ENCODE measurements at places on chromosomes 7 and 10.

GRCh38 chr7:105011141-105011830, 2.7 kb upstream of the KMT2E start:
- DNase-seq, result peak; percentile 58

- DNase-seq, result no peak
Measured at GRCh38 chr7:110774071-110774470, 316.9 kb upstream of the LRRN3 start.

- no peak for DNase-seq
Measured at GRCh38 chr7:156479596-156479995, 161.0 kb upstream of the RNF32 start.

- peak; percentile 48 for DNase-seq
Measured at GRCh38 chr10:91411621-91412020, 1.5 kb downstream of the HECTD2 start.

- DNase-seq, result no peak
Measured at GRCh38 chr7:155756322-155756721, 55.9 kb downstream of the SHH start.

DNA sequence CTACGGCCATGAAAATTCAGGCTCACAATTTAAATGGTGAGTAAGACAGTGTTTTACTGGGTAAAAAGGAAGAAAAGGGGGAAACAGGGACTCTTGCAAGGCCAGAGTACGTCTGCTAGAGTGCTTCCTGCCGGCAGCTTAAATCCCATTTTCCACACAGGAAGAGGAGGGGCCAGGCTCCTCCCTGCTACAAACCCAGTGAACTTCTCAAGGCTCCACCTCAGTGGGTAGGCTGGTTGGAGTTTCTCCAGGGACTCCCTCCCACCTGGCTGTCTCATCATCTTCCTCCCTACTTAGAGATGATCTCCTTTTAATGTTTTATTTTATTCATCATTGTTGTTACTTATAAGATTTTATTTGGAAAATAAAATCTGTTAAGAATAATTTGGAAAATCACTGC, 62.6 kb upstream of the SEMA3C start:
- DNase-seq, result no peak

DNA sequence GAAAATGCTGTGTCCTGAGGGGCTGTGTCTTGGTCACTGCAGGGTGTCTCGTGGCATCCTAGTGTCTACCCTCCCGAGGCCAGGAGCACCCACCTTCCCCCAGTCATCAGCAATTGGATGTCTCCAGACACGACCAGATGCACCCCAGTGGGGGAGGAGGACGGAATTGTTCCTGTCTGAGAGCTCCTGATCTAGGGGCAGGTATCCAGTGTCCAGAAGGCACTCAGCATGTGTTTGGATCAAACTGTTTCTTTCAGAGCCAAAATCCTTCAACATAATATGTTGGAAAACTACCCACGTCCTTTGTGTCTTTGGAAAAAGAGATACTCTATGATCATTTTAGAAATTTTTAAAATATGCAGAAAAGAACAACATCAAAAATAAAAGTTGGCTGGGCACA, 16.9 kb downstream of the PRKRIP1 start:
- DNase-seq, result no peak

DNA sequence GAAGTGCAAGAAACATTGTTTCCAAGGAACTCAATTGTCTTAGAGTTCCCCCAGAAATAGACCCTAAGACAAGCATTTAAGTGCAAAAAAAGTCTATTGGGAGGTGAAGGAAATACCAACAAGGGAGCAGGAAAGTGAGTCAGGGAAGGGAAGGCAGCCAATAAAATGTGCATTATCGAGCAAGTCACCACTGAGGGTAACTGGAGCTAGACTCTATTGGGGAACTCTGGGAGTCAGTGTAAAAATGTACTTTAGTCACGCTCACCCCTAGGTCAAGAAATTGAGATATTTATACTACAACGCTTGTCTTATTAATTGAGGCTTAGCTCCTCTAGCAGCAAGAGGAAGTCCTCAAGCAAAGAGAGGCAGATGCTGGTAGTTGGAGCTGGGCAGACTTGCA, 137.7 kb downstream of the RTKN2 start:
- DNase-seq, result peak; percentile 3

DNA sequence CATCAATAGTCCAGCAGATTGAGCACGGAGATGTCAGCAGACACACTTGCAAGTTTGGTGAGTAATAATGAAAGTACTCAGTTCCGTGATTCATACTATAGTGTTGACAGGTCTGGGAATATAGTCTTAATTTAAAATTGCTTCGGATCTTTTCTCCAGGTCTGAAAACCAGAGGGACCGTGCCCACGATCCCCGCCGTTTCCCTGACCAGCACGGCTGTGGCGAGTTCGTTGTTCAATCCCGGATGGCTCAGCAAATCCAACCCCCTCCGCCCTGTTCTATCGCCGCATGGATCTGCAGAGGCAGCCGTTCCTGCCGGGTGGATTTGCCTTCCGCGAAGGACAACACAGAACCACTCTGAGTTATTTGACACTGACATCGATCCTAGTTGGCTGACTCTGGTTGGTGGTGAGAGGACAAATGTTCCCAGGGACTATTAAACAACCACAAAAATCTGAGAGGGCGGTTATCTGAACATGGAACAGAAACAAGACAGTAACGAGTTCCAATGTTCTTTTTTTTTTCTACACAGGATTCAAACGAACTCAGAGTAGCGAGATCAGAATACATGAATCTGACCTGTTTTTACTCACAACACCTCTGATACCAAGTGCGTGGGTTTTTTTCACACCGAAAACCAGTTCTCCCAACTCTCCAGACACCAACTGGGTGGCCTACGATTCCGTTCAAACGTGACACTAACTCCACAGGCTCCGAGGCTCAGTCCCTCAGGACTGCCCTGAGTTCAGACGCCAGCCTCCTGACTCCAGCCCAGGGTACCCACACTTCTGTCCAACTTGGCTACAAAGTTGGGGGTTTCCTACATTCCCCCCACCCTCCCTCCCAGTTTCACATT, 52.7 kb downstream of the RBM17 start:
- peak; percentile 34 for DNase-seq

GRCh38 chr7:26199301-26200037, 1.1 kb downstream of the HNRNPA2B1 start:
- no peak for DNase-seq

GRCh38 chr7:92645114-92646061, 55.2 kb upstream of the FAM133B start:
- peak; percentile 19 for DNase-seq

DNA sequence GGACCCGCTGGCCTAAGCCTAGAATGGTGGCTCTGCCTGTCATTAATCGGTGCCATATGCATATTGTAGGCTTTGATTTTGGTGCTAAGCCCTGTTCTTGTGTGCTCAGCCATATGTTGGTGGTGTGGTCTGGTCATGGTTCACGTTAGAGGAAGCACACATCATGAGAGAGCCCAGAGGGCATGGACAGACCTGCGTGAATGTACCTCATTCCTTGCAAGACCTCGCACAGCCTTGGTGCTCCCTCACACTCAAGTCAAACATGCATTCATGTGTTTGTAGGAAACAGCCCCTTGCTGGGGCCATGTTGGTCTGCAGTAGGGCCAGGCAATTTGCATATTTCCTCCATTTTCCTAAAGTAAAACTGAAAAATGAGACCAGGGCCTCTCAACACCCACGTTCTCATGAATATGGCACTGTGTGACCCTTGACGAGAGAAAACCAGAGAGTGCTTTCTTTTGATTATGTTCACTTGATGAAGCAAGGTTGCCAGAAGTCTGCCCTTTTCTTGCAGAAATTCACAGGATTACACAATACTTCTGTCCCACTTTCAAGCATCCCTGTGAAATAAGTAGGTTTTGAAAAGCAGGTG, 268.7 kb downstream of the CELF2 start:
- no peak for DNase-seq

DNA sequence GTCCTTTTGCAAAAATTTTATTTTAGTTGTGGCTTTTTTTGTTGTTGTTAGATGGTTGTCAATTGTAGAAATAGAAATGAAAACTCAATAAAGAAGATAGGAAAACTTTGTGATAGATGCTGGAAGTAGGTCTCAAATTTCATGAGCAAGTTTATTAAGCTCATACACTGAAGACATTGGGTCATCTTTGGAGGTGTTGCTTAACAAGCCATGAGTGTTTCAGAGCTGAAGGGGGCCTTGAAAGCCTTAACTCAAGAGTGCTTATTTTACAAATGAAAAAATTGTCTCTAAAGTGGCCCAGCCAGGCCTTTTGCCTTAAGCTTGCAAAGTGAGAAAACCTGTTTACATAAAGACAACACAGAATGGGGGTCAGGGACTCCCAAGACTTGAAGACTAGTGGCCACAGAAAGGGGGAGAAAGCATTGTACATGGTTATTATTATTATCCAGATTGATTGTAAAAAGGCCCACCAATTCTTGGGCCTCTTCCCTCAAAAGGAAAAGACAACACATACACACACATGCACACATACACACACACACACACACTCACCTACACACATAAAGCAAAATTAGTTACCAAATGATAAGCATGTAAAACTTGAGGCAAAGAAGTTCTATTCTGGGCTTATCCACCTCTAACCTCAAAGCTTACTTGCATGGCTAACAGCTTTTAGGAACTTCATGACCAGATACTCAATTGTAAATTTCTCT, 49.7 kb upstream of the GLCCI1 start:
- no peak for DNase-seq

GRCh38 chr7:46682836-46683624, 762.0 kb upstream of the IGFBP3 start:
- no peak for DNase-seq

GRCh38 chr10:27995311-27995710, 3.6 kb downstream of the ODAD2 start:
- DNase-seq, result peak; percentile 34

- DNase-seq, result peak; percentile 31
Measured at GRCh38 chr10:63707254-63707910, 186.2 kb downstream of the REEP3 start.

- peak; percentile 52 for DNase-seq
Measured at GRCh38 chr10:111281516-111281915, 204.7 kb downstream of the ADRA2A start.

GRCh38 chr7:2612445-2613097, 19.2 kb upstream of the TTYH3 start:
- DNase-seq, result no peak

- no peak for DNase-seq
Measured at GRCh38 chr10:106565546-106565945, 599.0 kb downstream of the SORCS1 start.

- DNase-seq, result no peak
Measured at GRCh38 chr10:122957474-122957873, 3.4 kb upstream of the C10orf88 start.

DNA sequence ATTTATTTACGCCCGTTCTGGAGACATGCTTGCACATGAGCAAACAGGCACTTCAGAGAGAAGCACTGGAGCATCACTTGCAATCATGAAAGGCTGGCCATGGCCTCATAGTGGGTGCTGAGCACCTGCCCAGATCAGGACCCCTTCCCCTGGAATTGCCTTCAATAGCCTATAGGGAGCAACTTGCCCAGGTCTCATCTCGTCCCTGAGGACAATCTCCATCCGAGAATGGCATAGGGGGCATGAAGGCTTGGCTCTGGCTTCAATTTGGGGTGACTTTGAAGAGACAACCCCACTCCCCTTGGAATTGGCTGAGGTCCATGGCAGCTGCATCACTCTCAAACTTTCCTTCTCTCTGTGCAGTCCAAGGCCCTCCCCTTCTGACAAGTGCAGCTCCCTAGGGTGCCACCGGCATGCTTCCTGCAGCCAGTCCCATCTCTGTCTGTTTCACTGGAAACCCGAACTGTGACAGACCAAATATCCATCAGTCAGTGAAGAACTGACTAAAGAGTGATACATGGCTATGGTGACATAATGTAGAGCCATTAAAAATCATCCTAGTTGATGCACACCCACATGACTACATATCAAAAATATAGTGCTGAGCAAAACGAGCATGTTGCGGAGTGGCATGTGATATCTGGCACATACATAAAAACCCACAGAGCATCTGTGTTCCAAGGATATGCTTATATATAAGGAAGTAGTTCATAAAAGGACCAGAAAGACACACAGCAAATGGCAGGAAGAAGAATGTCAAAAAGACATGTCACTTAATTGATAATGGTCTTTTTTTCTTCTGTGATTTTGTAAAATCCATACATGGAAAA, 12.4 kb downstream of the GDF2 start:
- no peak for DNase-seq

- DNase-seq, result no peak
Measured at GRCh38 chr10:131788386-131788785, 112.4 kb upstream of the PPP2R2D start.

GRCh38 chr7:28621369-28621841, 209.1 kb downstream of the CREB5 start:
- no peak for DNase-seq

GRCh38 chr10:42112331-42113157, 525.8 kb downstream of the ZNF33B start:
- DNase-seq, result no peak

GRCh38 chr10:115996031-115996430, 277.0 kb downstream of the GFRA1 start:
- no peak for DNase-seq

GRCh38 chr7:7911369-7912123, 57.0 kb upstream of the GLCCI1 start:
- no peak for DNase-seq

GRCh38 chr7:94307399-94308048, 87.2 kb upstream of the COL1A2 start:
- DNase-seq, result no peak

GRCh38 chr7:29854257-29854938, 48.1 kb downstream of the WIPF3 start:
- no peak for DNase-seq
